ENCODE measurements at places on chromosomes 5 and 9.

DNA sequence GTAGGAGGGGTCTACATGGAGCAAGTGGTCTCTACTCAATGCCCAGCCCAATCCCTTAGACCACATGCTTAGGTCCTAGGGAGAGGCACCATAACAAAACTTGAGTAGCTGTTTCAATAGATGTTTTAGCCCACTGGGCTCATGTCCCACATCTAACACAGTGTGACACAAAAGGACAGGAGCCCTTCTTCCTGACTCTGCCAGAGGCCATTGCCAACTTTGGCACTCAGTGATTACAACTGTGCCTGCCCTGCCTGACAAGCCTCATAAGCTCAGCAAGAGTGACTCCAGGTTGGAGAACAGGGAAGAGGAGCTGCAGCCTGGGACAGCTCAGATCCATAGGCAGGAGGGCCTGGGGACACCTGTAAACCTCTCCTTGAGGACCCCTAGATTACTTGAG, 230.8 kb downstream of the ENC1 start:
- no peak for DNase-seq

GRCh38 chr5:174459832-174460448, 264.4 kb upstream of the MSX2 start:
- DNase-seq: no peak

- DNase-seq: no peak
Observed at GRCh38 chr5:157162919-157163510, 3.0 kb downstream of the GARIN3 start.

GRCh38 chr9:26812217-26812616, 80.4 kb downstream of the CAAP1 start:
- DNase-seq: no peak

GRCh38 chr5:43007246-43007910, 32.7 kb downstream of the ANXA2R start:
- peak; percentile 74 for DNase-seq

- DNase-seq: no peak
Observed at GRCh38 chr5:45862763-45863162, 166.6 kb upstream of the HCN1 start.

GRCh38 chr9:9612270-9612669, 1000.5 kb downstream of the PTPRD start:
- no peak for DNase-seq

- DNase-seq: no peak
Observed at GRCh38 chr5:167752936-167753335, 538.5 kb upstream of the WWC1 start.

- DNase-seq: no peak
Observed at GRCh38 chr9:5909976-5910375, 19.3 kb downstream of the MLANA start.

DNA sequence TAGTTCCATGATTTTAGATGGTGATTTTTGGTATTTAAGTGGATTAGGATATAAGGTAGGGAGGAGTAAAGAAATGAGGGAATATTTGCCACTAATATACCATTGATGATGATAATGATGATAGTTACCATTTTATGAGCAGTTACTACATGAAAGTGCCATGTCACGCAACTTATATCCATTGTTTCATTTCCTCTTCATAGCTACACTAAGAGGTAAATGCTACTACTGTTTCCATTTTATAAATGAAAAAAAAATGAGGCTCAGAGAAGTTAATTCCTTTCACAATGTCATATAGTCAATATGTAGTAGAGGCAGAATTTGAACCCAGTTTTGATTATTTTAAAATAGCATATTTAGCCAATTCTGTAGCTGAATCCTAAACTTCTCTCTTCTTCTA, 112.2 kb upstream of the ADRA1B start:
- no peak for DNase-seq

GRCh38 chr5:160198841-160199409, 30.4 kb upstream of the FABP6 start:
- no peak for DNase-seq

GRCh38 chr9:13719446-13719845, 440.0 kb upstream of the MPDZ start:
- DNase-seq: no peak

DNA sequence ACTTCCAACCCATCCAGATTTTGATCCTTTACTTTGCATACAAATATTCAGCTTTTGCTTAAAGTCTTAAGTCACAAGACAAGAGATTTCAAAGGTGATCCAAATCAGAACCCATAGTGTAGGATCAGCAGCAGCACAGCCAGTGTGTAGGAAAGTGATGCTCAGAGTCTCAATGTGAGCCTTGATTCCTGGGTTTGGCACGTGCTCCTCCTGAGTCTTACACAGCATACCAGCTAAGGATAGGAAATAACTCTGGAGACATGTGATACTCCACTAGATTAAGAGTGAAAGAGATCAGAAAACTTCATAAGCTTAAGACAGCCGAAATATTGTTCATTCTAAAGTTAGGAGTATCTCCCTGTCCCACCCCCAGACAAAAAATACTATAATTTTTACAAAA, 344.9 kb downstream of the SEMA5A start:
- no peak for DNase-seq

- no peak for DNase-seq
Observed at GRCh38 chr9:127303830-127304229, 39.3 kb downstream of the GARNL3 start.

DNA sequence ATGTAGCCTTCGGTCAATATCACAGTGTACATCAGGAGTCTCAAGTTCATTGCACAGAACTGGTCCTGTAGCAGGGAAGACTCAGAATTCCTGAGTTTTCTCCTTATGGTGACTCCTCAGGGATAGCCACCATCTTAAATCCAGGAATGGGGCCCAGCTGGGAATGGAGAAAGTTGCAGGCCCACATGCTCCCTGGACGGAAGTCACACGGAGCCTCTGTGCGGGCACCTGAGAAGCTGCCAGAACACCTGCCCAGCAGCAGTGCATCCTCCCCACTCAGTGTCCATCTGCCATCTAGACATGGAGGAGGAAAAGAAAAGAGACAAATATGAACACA, 133.9 kb downstream of the SUSD1 start:
- no peak for DNase-seq

DNA sequence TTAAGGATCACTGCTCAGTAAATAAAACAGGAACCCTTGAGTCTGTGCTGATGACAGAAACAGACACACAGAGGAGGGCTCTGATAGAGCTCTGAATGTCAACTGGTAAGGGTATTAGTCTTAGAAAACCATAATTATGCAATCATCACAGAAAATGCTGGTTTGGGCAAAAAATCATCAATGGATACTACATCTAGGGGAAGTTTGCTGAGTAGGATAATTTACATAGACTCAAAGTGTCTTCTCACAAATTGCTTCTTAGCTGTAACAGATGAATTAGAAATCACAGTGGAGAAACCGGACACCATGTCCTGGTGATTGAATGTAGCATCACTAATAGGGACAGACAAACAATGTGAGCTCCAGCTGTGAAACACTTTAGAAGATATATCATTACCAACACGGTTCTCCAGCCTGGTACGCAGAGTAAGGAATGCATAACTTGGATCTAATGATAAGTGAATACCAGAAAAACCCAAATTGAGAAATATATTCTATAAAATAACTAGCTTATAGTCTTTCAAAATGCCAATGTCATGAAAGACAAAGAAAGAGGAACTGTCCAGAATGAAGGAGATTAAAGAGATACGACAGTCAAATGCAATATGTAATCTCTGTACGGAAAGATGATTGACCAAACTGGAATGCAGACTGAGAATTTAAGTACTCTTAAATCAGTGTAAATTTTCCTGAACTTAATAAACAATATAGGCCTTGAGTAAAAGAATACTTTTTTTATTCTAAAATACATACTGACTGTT, 17.3 kb downstream of the CHD1 start:
- DNase-seq: no peak

- no peak for DNase-seq
Observed at GRCh38 chr5:109580225-109580624, 109.5 kb upstream of the MAN2A1 start.

DNA sequence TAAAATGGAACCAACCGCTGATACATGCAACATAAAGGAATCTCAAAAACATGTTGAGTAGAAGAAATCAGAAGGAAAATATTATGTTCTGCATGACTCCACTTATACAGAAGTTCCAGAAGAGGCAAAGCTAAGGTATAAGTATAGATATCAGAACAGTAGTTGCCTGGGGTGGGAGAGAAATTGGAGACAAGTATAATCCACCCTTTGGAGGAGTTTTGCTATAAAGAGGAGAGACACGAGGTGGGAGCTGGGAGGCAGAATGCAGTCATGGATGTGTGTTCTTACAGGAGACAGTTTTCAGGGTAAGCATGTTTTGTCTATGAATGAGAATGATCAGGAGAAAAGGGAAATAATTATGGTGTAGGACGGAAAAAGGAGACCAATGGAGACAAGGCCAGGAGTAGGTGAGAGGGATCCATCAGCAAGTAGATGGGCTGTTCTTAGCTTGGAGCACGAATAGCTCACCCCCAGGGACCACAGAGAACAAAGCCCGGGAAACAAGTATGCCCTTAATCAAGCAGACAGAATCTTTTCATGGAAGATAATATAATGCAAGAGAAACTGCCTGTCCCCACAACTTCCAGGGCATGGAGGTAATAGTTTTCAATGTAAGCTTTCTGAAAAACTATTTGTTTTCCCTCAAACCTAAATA, 72.2 kb downstream of the MED27 start:
- no peak for DNase-seq

DNA sequence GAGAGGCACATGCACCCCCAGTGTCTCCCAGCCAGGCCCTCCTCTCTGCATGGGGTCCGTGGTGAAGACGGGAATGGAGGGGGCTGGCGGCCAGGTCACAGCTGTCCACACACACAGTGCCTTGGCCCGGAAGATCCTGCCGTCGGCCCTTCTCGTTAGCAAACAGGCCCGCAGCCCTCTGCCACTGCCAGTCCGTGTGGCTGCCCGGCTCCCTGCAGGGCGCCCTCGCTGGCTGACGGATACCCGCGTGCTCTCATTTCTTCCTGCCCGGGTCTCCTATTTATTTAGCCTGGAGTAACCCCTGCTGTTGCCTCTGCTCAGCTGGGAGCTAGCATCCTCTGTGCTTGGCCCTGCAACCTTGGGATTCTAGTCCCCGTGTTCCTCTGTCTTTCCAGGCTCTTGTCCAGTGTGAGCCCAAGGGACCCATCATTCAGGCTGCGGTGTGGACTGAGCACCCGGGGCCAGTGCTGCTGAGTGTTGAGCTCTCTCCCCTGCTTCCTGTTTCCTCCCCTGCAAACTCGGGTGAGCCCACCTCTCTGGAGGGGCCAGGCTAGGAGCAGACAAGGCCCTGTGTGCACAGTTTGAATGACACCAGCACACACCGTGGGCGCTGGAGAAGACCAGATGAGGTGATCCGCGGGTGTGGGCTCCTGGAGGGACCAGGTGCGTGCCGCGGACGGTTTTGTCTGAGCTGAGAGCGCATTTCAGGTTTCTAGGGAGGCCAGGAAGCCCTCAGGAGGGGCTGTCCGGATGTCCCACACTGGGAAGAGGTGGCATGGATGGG, 14.6 kb upstream of the RNU6ATAC start:
- no peak for DNase-seq

- no peak for DNase-seq
Observed at GRCh38 chr5:154653418-154653763, 101.8 kb upstream of the LARP1 start.

DNA sequence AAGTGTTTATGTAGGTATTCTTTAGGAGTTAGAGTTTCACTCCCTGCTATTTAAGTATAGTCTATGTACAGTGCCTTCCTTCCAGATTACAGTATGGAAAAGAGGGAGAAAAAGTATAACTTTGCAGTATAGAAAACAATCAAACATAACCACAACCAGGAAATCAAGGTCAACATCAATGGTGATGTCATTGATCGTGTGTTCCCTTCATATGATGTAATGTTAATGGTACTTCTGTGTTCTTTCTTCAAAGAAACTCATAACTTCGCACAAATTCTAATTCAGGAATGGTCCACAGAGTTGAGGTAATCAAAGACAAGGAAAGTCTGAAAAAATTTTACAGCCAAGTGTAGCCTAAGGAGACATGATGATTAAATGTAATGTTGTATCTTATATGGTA, 961.1 kb upstream of the EDIL3 start:
- DNase-seq: no peak

DNA sequence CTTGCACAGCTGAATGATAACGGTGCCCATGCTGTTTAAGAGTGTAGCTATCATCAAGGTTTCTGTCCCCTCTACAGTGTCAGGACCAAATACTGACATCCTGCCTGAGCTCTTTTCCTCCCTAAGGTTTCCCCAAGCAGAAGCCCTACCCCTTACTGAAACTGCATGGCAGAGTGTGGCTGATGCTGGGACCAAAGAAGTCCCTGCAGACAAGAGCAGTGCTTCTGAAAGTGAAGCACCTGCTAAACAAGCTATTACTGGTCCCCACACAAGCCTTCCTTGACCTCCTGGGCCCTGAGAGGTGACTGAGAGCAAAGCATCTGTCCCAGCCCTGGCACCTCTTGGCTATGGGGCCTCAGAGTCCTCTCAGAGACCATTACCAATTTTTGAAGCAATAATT, 56.1 kb downstream of the CFAP90 start:
- DNase-seq: no peak

DNA sequence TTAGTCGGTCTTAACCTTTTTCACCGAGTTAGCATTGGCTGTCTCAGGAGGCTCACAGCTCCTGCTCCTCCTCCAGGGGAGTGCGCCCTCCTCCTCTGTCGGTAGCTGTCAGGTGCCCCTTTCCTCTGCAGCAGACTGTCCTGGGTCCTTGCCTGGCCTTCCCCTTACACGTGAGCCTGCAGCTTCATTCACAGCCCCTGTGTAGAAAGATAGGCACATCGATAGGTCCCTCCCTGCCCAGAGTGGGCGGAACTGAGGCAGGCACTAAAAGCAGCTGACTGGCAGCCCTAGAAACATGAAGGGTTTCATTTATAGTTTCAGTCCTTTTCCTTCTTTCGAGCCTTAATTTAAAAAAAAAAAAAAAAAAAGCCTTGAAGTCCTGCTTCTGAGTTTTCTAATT, 17.2 kb downstream of the TENT4A start:
- no peak for DNase-seq

DNA sequence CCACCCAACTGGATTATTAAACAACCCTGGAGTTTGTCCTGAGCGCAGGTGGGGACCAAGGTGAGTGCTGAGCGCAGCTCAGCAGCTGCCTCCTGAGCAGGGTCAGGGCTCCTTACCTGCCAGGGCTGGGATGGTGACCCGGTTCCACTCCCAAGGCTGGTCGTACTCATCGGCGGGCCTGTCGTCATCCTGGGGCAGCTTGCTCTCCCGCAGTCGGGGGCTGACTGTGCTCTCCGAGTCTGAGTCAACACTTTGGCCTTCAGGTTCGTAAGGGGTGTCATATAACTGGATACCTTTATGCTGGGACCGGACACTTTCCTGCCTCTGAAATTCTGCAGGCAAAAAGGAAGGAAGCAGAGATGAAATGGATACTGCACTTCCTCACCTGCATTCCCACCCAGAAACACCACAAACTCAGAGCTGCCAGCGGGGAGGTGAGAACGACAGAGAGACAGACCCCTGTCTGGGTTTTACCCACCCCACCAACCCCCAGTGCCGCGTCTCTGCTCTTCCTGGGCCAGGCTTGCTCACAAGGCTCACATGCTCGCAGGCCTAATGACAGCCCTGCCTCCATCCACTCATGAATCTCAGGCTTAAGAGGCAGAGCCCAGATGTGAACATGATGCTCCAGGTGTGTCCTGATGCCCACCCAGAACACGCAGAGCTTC, 70.7 kb upstream of the SLC25A51 start:
- DNase-seq: no peak

Measured in activated gamma-delta T cell treated with Interleukin-2 at 50 U/mL for 16 hours (primary cell).